DMS79 treated with DMSO at 0.1 percent for 48 hours (cell line): ENCODE measurements at places on chromosomes 5 and 9.

- DNase-seq: no peak
These were observed 9.7 kb upstream of the HK3 start for GRCh38 chr5:176908675-176909368.

- no peak for DNase-seq
These were observed 215.3 kb downstream of the NFIB start for GRCh38 chr9:14098486-14099180.

DNA sequence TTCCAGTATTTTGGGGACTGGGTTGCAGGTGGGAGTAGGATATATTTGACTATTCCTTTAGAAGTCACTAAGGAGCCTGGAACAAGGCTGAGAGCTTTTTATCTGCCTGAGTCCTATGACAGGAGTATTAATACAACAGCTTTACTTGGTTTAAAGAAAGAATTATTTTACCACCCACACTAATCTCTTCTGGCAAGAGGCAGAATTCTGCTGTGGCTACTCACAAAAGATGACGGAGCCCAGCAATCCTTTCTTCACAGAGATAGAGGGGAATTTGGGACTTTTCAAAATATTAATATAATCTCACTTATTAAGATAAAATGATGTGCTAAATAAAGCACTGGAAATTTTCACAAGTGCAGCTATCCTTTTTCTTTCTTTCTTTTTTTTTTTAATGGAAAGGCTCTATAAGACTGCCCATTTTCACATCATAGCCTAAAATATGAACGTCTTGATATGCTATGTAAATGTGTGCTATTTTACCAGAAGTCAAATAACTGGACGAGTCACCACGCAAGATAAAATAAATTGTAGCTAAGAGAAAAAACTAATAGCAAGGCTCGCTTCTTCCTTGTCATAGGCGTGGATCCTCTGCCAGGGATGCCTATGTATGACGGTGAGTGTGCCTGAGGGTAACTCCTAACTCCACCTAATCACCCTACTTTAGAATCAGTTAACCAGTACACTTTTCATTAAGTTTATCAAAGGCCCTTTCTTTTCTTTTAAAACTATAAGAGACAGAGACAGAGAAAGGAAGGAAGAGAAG, 76.3 kb downstream of the ZNF608 start:
- DNase-seq: no peak

- no peak for DNase-seq
These were observed 109.4 kb downstream of the ANKRD55 start for GRCh38 chr5:56123531-56124243.

DNA sequence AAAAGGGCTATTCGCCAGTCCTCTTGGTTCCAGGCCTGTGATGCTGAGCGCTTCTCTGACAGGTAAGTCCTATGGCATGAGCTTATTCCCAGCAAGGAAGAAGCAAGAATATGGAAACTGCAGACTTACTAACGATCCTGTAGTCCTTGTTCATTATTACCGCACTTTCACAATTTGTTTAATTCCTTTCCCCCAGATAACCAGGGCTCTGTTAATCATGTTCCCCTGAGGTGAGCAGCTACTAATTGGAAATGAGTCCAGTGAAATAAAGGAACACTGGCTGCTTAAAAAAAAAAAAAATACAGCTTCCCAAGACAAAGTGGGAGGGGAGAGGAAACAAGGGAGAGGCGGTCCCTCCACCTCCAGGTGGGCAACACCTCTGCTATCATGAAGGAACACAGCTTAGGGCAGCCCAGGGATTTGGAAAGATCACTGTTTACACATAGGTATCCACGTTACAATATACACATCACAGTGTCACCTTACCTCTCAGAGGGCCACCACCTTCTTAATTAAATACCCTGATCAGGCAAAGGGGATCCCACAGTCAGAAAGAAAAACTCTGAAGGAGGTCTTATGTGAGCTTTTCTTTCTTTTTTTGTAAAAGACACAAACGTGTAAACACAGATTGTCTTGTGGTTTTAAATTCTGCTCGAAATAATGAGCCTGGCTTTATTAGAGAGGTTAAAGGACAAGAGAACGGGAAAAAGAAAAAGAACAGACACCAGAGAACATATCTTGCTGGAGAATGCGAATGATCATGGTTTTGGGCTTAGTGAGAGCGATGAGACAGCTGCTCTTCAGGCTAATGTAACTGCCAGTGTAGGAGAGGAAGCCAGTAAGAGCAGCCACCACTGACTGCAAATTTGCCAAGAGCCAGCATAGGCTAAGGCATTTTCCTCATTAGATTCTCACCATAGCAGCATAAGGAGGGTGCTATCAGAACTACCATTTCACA, 258.6 kb downstream of the CRB2 start:
- no peak for DNase-seq
